Glutamatergic neuron (in vitro differentiated cells): ENCODE measurements at places on chromosomes 7 and 10.

GRCh38 chr10:8051851-8052257 is 2.6 kb upstream of the GATA3 start:
- DNase-seq = peak; percentile 62

DNA sequence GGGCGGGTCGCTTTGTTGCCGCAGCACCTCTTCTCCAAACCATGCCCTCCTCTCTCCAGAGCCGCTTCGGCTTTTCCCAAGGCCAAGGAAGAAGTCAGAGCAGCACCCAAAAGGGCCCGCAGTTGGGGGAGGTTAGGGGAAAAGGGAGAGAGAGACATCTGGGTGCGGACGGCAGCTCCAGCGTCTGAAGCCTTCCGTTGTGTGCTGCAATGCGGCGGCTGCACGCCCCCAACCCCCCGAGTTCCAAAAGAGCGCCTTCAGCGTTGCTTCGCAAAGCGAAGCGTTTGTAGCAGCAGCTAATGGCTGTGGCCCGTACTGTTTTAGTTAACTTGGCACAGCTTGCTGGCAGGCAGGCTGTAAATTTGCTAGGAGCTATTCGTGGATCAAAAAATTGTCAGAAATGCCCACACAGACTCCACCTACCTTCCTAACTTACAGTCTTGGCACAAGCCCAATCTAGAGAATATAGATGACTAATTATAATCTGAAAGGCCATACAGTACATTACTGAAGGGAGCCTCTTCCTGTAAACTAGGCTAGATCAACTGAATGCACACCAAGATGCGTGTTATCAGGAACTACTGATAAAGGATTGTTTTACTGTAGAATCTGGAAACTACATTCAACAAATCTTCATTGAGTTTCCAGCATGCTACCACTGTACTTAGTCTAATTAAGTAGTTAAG is 1.1 kb upstream of the KBTBD2 start:
- DNase-seq = peak; percentile 46

GRCh38 chr10:79995979-79996634 is 47.2 kb upstream of the SFTPD start:
- DNase-seq = no peak

- DNase-seq = no peak
These were observed 110.5 kb downstream of the ITGA8 start for GRCh38 chr10:15609246-15609645.

- DNase-seq = no peak
These were observed 102.3 kb downstream of the DNAJB6 start for GRCh38 chr7:157439149-157439548.

DNA sequence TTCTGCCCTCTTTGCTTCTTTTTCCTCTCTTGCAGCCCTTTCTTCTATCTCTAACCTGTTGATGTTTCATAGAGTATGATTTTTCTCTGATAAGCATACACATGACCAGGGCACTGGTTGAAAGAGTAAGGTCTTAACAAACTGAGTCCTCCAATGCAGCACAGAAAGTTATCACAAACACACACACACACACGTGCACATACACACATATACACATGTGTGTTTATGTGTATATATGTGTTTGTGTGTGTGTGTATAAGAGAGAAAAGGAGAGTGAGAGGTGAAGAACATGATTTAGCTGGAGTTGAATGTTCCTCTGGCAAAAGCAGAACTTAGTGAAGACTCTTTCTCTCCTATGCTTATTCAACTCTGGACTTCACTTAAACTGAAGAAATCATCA is 130.0 kb downstream of the KLF6 start:
- no peak for DNase-seq

DNA sequence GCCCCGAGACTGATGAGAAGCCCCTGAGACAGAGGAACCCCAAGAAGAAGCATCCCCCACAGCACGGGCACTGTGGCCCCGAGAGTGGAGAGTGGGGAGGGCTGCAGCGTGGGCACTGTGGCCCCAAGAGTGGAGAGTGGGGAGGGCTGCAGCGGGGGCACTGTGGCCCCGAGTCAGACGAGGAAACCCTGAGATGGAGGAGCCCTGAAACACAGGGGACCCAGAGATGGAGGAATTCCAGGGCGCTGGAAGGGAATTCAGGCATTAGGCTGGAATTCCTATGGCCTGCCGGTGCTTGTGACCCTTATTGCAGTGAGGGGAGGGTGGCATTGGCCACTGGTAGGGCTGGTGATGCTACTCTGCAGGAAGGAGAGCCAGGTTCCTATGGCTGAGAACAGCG is 168.6 kb upstream of the SHH start:
- DNase-seq = no peak

GRCh38 chr7:135877805-135878204 is 99.4 kb downstream of the MTPN start:
- no peak for DNase-seq

DNA sequence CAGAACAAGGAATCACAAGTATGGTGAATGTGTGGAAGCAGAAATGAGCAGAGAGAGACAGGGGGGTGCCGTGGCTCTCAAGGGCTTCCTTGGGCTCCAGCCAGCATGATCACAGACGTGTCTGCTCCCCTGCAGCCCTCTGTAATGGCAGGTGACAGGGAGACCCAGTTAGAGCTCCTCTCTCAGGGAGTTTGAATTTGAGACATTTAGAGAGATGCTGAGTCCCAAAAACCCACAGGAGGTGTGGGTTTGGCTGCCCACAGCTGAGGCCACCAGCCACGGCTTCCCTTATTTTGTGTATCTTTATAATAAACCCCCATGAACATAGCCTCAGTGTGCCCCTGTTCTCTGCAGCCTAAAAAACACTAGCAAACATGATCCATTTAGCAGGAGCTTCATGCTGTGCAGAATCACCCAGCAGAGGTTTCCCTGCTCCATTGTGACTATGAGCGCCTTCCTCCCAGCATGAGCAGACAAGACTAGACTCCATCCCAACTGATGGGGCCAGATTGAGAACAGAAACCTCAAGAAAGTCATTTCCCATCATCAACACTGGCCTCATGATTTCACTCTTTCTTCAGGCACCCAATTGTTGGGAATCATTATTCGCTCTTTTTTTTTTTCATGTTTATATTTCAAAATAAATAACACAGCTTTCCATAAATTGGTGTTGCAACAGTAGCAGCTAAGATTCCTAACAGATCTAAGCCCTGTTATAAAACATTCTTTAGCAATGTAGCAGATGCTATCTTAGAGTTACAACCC is 13.4 kb downstream of the NOD1 start:
- DNase-seq = no peak

GRCh38 chr10:93995598-93996271 is 2.0 kb downstream of the PLCE1 start:
- no peak for DNase-seq

DNA sequence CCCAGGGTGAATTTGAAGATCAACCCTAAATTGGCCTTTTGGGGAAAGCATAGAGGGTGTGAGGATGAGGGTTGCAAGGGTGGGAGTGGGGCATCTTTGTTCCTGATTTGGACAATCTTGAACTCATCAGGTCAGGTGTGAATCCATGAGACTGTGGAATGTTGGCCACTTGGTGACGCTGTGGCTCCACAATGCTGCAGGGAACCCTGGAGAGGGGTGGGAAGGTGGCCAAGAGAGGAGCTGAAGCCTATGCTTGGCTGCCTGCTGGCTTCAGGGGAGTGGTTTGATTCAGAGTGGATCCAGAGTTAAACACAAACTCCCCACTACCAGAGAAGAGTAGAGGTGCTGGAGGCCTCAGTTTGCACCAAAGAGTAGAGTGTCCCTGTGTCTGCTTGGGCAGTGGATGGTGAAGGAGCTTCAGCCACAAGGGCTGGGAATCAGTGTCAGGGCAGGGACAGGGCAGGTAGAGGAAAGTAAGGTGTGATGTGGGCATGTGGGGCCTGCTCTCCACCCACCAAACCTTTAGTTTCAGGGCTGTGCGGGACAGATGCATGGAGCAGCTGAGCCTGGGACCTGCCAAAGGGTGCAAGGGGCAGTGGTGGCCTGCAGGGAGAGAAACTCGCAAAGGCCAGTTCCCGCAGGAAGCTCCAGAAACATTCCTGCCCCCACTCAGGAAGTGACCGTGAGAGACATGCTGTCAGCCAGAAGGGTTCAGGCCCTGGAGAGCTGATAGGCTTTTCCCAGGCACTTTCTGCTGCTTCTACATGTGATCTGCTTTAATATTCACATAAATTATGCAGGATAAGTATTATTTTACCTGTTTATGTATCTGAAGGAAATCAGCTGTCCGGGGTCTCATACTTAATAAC is 81.0 kb upstream of the PRSS58 start:
- DNase-seq = peak; percentile 88

DNA sequence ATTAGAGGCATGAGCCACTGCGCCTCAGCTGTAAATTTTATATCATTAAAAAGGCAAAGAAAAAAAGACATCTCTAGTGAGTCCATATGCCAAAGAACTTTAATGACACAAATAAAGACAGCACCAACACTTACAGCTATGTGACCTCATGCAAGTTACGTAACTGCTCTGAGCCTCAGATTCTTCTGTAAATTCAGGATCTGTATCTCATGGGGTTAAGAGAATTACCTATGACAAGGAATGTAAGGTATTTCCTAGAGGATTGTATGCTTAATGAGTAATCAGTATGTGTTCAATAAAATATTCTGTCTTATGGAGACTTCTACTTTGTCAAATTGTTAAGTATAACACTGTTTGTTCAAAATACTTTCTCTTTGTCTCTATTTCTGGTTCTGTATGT is 274.0 kb upstream of the GLI3 start:
- DNase-seq = no peak

GRCh38 chr7:73482746-73483145 is 39.3 kb downstream of the BAZ1B start:
- peak; percentile 51 for DNase-seq

DNA sequence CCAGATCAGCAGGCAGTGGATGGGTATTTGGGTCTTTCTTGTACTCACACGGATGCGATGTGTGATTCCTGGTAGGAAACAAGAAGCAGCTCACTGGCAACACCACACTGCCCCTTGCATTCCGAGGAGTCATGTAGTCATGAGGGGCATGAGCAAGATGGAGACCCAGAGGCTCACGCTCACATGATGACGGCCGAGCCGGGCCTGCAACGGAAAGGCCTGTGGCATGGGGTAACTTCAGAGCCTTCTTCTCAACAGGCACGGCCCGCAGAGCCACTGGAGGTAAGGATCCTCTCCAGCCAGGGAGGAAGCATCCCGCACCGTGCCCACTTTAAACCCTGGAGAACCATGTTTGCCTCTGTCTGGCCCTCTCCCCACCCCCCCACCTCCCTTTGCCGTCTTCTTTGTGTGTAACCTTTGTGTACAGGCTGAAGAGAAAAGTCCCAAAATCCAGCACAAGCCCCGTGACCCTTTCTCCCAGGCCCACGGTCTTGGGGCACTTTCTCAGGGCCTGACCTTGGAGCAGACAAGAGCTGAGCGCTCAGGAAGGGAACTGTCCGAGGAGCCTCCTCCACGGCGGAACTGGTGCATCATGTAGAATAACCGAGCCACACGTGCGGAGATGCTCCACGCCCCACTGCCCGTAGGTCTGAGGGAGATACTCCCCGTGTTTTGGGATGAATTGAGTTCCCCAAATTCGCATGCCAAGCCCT is 516.4 kb downstream of the DNAJB6 start:
- DNase-seq = no peak

DNA sequence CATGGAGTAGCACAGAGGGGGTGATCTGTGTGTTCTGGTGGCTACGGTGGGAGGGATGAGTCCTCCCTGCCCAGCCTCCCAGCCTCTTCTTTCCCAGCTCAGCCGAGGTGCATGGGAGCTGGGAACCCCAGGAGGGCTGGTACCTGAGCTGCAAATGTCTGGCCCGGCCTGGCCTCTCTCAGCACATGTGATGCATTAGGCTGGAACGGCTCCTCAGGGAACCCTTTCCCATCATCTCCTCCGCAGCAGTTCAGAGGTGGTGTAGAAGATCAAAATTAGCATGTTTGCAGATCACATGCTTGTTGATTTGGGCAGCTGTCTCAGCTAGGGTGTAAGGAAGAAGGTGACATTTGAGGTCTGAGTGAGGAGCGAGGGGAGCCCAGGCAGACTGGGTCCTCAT is 126.6 kb downstream of the EMX2 start:
- DNase-seq = no peak

DNA sequence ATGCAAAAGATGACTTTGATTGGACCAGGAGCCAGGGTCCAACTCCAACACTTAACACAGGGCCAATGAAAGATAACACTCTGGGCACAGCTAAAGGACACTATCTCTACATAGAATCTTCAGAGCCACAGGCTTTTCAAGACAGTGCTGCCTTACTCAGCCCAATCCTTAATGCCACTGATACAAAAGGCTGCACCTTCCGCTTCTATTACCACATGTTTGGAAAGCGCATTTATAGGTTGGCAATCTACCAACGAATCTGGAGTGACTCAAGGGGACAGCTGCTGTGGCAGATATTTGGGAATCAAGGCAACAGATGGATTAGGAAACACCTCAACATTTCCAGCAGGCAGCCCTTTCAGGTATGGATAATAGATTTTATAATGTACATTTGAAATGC is 160.7 kb downstream of the MALRD1 start:
- DNase-seq = no peak

DNA sequence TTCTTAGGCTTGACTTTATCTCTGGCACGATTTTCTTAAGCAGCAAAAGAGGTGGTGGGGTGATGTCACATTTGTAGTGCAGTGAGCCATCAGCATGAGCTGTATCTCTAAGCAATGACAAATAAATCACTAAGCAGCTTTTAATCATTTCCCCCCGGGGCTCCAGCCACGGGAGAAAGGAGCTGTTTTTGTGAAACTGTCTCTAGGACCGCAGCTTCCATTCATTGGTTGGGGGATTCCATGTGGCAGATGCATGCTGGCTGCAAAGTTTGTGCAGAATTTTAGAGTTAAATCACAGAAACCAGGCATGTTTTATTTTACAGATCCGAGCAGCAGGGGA is 464 bp downstream of the KIAA1217 start:
- DNase-seq = peak; percentile 40

GRCh38 chr10:12602521-12602920 is 253.2 kb downstream of the CAMK1D start:
- no peak for DNase-seq

- DNase-seq = no peak
These were observed 153.8 kb downstream of the PRKCQ start for GRCh38 chr10:6426317-6426716.

DNA sequence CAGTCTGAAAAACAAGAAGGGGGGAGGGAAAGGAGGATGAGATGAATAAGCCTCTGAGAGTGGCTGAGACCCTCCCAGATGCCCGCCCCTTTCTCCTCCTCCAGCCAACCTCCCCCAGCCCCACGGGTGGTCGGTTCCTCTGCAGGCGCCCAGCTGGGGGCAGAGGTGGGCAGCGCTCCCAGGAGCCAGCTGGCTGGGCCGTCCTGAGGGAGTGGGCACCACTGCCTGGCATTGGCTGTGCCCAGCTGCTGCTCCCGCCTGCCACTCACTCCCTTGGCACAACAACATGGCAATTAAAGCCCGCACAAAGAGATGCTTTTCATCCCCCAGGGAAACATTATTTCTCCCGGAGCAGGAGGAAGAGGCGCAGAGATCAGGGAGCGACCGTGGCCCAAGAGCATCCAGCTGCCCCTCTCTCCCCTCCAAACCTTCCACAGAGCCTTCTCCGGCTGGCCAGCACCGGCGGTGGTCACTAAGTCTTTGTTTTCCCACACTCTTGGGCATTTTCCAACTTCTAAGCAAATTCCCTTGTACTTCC is 107.2 kb downstream of the SPDYE5 start:
- peak; percentile 55 for DNase-seq
